T-helper 2 cell treated with Interferon-gamma antibody and Interleukin-4, amounts not matched to agents 5 μg/mL and 100 μg/mL, for 36 hours (primary cell): ENCODE measurements at places on chromosomes 11 and 22.

GRCh38 chr11:112644410-112645131 is 316.6 kb upstream of the NCAM1 start:
- DNase-seq = no peak

DNA sequence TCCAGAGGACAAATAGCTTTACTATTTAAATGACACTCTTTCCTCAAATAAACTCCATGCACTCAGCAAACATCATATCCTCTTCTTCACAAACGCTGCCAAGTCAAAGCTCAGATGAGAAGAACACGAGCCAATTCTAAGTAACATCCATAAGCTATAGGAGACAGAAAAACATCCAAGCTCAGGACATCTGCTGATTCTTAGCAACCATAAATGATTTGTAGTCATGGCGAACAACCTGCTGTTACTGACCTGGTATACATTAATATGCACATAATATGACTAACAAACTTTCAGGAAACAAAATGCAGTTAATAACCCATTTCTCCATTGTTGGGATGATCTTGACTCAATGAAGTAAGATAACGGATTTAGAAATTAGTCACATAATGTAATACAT is 6.7 kb downstream of the GALNT18 start:
- no peak for DNase-seq

- DNase-seq = no peak
These were observed 33.3 kb downstream of the AMPD3 start for GRCh38 chr11:10488121-10488933.

DNA sequence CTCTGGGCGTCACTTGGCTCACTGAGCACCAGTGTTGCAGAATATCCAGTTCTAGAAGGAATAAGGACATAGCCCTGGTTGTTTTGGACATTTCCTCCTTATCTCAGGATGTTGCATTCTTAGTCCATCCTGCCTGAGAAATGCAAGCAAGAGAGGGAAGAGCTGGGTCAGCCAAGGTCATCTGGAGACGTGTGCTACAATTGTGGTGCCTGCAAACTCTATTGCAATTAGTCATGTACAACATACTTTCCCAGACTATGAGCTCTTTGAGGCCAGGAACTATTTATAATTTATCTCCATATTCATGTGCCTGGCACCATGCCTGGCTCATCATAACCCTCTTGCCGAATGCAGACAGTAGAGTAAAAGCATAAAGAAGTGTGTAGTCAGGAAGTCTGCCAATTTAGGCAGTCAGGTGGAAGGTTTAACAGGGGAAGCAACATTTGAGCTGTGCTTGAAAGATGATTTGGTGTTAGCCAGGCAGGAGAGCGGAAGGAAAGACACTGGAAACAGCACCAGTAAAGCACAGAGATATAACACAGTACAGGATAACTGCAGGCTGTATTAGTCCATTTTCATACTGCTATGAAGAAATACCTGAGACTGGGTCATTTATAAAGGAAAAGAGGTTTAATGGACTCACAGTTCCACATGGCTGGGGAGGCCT is 129.4 kb upstream of the PAX6 start:
- no peak for DNase-seq

- no peak for DNase-seq
These were observed 6.8 kb upstream of the TPBGL start for GRCh38 chr11:75233754-75234172.

DNA sequence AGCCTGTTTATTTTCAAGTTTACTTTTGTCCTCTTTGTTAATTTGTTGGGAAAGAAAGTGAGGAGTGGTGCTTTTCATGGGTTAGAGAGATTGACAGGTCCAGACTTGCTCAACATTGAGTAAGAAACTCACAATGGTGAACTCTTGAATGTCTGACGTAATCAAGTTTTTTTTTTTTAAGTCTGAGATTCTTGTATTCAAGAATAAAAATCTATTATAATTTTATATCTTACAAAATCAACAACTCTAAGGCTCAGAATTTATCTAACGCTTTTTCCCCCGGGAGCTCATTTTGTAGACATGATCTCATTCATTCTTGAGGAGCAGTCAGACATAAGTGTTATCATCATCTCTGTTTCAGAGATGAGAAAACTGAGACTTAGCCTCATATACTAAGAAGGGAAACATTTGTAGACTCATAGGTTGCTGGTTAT is 39.1 kb upstream of the SPTBN2 start:
- no peak for DNase-seq

DNA sequence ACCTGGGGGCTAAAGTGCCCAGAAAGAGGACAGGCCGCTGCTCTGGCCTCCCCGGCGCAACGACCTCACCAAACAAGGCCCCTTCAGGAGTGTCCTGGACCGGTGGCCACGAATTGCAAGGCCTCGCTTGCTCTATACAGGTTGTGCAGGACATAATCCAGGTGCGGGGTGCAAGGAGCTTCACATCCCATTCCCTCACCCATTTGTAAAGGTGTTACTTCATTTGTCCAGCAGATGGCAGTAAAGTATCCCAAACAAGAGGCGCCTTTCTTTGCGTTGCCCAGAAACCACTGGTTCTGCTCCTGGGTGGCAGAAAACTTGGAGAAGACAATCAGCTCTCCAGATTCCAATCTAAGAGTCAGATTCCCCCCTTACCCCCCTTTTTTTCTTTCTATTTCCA is 35.9 kb upstream of the PRDM11 start:
- peak; percentile 13 for DNase-seq

DNA sequence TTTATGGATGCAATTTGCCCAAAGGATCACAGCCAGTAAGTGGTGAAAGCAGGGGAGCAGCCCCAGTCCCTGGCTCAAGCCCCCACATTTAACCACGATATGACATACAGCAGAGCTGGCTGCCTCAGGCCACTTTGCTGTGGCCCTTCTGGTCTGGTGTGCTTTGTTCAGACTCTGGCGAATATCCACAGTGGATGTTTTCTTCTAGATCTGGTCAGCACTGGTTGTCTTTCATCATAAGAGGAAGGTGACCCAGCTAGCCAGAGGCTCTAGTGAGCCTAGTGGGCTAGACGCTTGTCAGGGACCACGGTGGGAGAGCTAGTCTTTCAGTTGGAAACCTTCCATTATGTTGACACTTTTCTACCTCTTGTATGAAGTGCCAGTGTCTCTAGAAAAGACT is 42.5 kb downstream of the DGCR2 start:
- no peak for DNase-seq
